ENCODE measurements at places on chromosomes 13 and 19. TPM values are rescaled to one million over a fixed set of nuclear protein-coding genes. Genes with fewer than 3 reads are reported as not detected.

The SIGLEC8 gene
- 2.3 TPM for total RNA-seq

The MYADM gene
- 6.7 TPM for total RNA-seq

The LIM2 gene
- not detected for total RNA-seq

The EFNA2 gene
- total RNA-seq: 12.5 TPM

The IGFL3 gene
- not detected for total RNA-seq

The C5AR1 gene
- total RNA-seq: 0.46 TPM

Measured in diencephalon (tissue), 1 donor.